Kidney capillary endothelial cell (primary cell): ENCODE measurements at places on chromosomes 1 and 21.

DNA sequence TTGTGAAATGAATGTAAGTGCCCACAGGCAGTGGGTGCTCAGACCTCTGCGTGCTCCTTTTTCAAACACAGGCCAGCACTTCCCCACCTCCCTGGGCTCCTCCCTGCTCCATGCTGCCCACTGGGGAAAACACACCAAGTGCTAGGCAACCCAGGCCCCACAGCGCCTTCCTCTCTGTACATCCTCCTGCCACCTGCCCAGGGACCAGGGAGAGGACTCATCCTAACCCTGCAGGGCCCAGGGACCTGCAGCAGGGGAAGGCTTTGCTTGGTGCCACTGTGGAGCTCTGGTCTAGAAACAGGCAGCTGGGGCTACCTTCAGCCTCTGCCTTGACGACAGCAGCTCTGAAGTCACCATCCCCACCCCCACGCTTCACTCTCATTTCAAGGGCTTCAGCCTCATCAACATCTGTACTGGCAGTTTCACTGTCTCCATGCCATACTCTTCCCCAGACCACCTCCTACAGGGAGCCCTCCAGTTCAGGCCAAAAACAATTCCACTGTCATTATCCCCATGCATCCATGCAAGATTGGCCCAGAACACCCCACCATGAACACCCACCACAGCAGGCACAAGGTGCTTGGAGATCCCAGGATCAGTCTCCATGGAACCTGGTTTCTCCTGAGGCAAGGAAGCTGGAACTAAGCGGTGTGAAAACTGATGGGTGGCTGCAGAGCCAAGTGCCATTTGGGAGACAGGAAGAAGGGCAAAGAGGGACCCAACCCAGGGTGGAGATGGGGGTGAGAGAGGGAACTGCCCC is 1.1 kb downstream of the IGSF8 start:
- DNase-seq: no peak

DNA sequence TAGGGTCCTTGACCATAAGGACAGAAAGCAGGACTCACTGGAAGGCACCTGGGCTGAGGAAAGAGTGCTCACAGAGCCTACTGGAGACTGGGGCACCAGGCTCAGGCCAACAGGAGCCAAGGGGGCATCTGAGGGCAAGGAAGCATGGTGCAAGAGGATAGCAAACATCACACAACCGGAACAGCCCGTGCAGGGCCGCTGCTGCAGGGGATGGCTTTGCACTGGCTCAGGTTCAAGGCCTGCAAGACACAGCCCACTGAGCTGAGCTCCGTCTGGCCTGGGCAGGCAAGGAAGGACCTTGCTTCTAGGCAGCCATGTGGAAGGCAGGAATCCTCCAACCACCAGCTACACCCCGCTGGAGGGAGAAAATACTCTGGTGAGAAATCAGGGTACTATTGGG is 59.8 kb upstream of the KIF26B start:
- no peak for DNase-seq

DNA sequence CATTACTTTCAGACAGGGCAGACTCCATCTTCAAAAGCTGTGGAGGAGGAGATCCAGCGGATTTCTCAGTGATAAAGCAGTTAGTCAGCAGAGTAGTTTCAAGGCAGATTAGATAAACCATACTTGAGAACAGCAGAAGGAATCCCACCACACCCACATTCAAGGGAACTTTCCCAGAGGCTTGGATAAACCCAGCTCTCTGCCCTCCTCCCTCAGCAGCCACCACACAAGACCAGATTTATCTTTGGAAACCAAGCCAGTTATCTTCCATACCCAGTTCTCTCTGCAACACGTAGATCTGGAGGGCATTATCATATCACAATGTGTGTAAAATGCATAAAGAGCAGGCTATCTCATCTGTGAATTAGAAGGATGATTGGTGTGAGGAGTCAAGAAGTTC is 40.2 kb downstream of the GFI1 start:
- no peak for DNase-seq

- DNase-seq: peak; percentile 51
Observed at GRCh38 chr1:203271018-203271743, 34.1 kb upstream of the BTG2 start.

DNA sequence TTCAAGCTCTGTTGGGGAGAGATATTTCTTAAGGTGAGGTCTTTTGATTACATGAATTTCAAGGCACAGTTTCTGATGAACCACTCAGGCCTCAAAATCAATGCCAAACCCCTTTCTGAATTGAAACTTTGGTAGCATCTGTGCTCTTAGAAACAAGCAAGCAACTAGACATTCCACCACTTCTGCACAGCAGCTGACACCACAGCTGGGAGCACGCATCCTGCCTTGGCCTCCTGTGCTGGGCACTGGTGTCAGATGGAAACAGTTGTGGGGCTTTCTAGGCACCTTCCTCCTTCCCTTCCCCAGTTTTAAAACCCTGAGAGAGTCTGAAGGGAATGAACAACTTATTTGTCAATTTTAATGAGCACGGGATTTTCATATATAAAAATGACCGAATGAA is 360.2 kb downstream of the ADGRL2 start:
- no peak for DNase-seq

GRCh38 chr1:205535866-205536758 is 31.6 kb downstream of the CDK18 start:
- DNase-seq: no peak

GRCh38 chr21:16468184-16468583 is 738.4 kb downstream of the USP25 start:
- DNase-seq: no peak

DNA sequence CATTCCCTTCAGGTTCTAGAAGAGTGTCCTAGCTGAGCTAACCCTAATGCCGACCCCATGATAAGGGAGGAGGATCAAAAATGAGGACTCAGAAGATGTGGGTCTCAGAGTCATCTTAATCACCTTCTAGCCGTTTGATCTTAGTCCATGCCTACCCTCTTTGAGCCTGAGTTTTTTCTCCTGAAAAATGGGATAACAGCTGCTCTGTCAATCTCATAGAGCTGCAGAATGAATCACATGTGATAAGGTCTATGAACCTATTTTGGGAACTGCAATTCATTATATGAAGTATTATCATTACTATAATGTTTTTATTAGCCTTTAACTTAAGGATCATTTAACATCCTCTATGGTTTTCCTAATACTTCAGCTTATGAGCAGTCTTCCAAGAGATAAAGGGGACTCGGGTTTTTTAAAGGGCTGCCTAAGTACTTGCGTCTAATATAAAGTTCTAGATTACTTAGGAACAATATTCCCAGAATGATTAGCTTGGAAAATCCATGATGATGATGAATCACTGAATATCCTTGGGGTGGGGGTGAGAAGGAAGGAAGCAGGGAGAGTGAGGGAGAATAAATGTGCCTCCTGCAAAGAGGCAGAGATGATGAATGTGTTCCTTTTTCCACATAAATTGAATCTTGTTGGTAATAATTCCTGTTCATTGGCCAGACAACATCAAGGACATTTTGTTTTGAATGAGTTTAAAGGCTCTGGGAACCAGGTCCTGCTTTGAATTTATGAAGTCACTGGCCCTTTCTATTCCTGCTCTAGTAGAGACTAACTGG is 66.8 kb downstream of the COLGALT2 start:
- DNase-seq: peak; percentile 16

- DNase-seq: peak; percentile 77
Observed at GRCh38 chr1:236489710-236490377, 33.9 kb upstream of the LGALS8 start.

- no peak for DNase-seq
Observed at GRCh38 chr1:86906419-86906818, 7.5 kb downstream of the SELENOF start.

- DNase-seq: no peak
Observed at GRCh38 chr1:160400223-160400645, at the start of gene VANGL2. VANGL2 (plus strand) TSS chr1:160400564; CDS start chr1:160415838, 15,274 bp downstream.

- DNase-seq: peak; percentile 62
Observed at GRCh38 chr1:150281221-150281757, 1.1 kb upstream of the CIART start.

GRCh38 chr1:244050835-244051444 is at the start of gene ZBTB18:
ZBTB18 (plus strand) TSS chr1:244051283; CDS start chr1:244051432, 149 bp downstream.
- DNase-seq: peak; percentile 18

DNA sequence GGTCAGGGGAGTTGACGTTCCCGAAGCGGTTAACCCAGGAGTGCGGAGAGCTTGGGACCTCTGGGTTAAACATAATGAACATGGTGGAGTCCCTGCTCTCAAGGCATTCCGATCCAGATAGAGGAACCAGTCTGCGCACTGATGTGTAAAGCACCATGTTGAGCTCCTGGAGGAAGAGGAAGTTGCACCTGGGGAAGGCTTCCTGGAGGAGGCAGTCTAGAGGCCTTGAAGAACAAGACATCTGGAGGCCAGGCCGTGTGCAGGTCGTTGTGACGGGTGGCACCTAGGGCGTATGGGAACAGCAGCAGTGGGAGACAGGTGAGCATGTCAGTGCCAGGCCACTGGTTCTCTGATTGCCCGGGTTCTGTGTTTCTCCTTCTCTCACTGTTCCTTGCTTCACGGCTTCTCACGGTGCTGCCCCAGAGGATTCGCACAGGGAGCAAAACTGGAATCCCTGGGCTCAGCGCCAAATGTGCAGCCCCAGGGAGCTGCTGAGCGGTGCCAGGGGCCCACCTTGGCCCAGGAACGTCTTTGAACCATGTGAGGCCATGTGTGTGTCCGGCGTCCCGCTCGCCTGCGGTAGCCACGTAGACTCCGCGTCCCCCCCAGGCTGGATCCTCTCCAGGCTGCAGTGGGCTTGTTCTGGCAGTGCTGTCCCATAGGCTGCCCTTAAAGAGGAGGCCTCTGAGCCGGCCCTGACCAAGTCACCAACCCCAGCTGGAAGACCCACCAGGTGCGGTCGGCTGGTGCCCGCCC is 122.9 kb upstream of the GALNT2 start:
- no peak for DNase-seq

GRCh38 chr1:42692911-42693310 is 10.7 kb downstream of the YBX1 start:
- DNase-seq: no peak

DNA sequence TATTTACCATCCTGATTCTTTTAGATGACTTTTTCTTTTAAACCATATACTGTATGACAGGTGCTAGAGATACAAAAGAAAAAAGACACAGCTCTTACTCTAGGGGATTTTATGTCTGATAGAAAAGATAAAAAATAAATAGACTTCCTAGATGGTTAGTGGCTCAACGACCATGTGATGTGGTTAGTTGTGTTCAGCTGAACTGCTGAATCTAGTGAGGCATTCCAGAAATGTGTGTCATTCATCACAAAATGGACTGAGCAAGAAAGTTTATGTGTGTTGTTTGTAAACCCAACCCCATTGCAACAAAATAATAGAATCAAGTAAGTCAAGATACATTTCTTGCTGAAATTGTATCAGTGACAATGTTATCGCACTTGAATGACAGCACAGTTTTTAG is 205.8 kb upstream of the LYPLAL1 start:
- DNase-seq: no peak

- no peak for DNase-seq
Observed at GRCh38 chr1:13587256-13588030, 3.8 kb downstream of the PDPN start.

DNA sequence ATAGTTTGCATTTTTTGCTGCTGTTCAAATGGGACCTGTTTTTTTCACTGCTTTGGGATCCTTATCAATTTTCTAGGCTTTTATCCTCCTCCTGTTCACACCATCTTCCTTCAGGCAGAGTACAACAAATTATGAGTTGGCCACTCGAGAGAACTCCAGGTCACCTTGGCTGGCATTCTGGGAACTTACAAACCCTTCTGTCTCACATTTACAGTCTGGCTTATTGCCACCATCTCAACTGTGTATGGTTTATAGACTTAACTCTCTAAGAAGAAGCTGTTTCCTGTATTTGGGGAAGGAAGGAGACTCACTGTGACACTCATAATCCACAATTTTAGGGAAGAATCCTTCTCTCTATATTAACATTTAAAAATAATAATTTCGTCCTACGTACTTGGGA is 5.4 kb upstream of the ZNF691 start:
- no peak for DNase-seq

DNA sequence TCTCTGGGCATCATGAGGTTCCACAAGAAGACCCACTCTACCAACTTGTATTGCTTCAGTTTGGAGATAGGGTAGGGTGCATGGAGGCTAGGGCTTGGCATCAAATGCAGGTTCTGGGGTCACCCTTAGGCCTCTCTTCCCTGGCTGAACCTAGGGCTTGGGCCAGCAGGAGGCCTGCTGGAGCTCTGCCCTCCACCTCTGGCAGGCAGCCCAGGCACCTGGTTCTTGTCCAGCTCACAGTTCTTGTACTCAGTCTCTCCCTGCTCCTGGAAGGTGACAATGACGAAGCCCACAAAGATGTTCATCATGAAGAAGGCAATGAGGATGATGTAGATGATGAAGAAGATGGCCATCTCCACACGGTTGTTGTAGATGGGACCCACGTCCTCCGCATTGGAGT is 37.5 kb upstream of the KIF21B start:
- DNase-seq: no peak

DNA sequence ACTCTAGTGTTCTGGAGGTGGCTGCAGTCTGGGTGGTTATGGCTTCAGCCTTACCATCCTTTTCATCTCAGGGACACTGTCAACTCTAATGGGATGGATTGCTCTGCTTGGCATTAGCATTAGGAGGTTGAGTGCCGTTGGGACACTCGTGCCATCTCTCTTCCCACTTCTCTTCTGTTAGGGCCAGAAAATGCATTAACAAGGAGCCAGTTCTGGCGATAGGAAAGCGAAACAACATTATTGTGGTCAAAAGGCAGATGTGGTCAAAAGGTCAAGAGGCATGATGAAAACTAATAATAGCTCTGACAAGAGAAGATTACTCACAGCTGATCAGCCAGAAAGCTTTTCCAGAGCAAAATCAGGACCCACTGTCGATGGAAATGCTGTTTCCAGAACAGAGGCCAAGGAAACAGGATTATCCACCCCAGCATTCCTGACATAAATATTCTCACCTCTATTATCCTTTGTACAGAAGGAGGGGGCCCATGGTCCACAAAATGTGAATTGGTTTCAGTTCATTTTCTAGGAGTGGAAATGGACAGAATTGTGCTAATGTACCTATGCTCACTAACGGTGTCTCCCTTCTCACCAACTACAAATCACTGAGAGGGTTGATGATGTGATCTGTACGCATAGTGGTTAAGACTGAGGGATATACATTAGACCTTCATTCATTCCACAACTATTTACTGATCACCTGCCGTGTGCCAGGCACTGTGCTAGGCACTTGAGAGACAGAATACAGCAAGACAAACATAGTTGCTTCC is 72.0 kb downstream of the ST6GALNAC5 start:
- DNase-seq: no peak

- no peak for DNase-seq
Observed at GRCh38 chr1:172670791-172671190, 11.9 kb downstream of the FASLG start.

DNA sequence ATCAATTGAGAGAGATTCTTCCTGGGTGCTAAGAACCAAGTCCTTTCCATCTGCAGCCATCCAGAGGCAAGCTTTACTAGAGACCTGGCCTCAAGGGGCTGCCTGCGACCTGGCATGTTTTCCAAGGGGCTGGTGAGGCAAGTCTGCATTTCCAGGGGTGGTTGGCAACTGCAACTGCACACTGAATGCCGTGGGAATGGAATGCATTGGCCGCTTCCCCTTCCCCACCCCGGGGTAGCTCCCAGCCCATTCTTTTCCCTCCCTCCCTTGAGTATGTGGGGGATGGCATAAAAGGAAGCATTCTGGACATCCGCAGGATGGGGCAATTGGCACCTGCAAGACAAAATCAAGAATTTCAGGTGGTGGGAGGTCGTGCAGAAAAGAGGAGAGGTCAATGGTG is 155.1 kb downstream of the IGSF21 start:
- no peak for DNase-seq
